ENCODE measurements at places on chromosomes 4 and X.

DNA sequence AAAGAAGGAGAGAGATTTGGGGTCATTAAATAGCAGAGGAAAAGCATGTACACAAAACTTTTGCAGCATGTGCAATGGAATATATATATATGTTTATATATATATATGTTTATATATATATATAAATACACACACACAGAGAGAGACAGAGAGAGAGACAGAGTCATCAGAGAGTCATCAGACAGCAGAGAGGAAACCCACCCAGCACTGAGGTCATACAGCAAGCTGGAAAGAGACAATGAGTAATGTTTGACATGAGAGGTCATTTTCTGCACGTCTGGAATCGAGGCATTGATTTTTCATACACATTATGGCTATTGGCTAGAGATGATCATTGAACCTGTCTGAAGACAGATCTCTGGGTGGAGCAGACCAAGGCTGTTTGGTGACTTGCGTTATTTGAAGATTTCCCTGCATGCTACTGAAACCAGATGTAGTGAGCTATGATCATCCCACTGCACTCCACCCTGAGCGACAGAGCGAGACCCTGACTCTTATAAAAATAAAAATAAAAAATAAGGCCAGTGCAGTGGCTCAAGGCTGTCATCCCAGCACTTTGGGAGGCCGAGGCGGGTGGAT, 48.8 kb upstream of the SHOX start:
- no peak for DNase-seq

DNA sequence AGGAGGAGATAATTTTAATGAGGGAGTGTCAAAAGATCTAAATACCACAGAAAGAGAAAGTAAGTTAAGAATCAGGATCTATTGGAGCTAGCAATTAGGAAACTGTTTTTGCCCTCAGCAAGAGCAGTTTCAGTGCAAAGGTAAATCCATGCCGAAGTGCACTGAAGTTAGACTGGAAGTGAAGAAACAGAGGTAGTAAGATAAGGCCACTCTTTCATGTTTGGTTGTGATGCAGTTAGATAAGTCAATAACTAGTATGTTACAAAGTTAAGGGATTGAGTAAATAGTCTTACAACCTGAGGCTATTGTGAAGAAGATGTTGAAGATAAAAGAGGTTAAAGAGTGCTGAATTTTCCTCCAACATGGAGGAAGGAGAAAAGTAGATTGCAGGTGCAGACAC, 46.7 kb upstream of the UCP1 start:
- DNase-seq = no peak

- no peak for DNase-seq
Observed at GRCh38 chr4:38046727-38047489, 86.7 kb downstream of the PTTG2 start.

DNA sequence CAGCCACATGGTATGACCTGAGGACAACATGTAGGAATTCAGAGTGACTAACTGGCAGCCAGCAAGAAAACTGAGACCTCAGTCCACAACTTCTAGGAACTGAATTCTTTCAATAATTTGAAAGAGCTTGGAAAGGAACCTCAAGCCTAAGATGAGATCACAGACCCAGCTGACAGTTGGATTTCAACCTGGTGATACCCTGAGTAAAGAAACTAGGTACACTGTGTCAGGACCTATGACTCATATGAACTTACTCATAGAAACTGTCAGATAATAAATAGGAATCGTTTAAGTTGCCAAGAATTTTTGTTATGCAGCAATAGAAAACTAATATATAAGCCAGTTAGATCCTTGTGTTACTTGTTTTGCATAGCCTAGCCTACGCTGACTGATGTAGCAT, 102.4 kb upstream of the DCAF12L1 start:
- no peak for DNase-seq

- peak; percentile 64 for DNase-seq
Observed at GRCh38 chrX:22135994-22136684, 104.0 kb downstream of the PHEX start.

- DNase-seq = no peak
Observed at GRCh38 chrX:65712005-65712806, 44.8 kb downstream of the MSN start.

GRCh38 chr4:74486905-74487304, 42.0 kb downstream of the AREG start:
- DNase-seq = no peak

- no peak for DNase-seq
Observed at GRCh38 chr4:179007755-179008154, 1565.5 kb upstream of the AGA start.
